ENCODE measurements at places on chromosomes 4 and X. TPM values are rescaled to one million over a fixed set of nuclear protein-coding genes. Genes with fewer than 3 reads are reported as not detected.

DNA sequence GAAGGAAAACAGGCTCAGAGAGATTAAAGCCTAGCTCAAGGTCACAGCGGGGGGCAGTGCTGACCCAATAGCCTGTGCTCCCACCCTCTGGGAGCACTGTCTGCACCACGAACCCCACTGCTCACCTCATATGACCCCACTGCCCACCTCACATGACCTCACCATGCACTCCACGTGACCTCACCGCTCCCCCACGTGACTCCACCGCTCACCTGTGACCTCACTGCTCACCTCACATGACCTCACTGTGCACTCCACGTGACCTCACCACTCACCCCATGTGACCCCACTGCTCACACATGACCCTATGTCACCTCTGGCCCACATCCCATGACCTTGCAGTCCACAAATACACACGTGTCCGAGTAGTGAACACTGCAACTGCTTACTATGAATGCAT is 55.4 kb downstream of the ACOX3 start:
- DNase-seq = no peak

- DNase-seq = no peak
Measured at GRCh38 chrX:17584248-17584681, 153.0 kb upstream of the SCML1 start.

GRCh38 chr4:118740869-118741268 is 55.7 kb downstream of the METTL14 start:
- no peak for DNase-seq

GRCh38 chr4:88219099-88219498 is 60.7 kb upstream of the ABCG2 start:
- DNase-seq = no peak

The H2BW2 gene
- total RNA-seq = not detected

All from ovary (tissue), 10 donors.